Testis (tissue), 5 donors: ENCODE measurements at places on chromosomes 2 and 18.

- no peaks in the 10 kb centered on the region for H3K36me3 ChIP-seq
- H3K4me1 ChIP-seq: no peaks in the 10 kb centered on the region
- H3K27ac ChIP-seq: no peak overlapping the region
- no peak overlapping the region for H3K4me3 ChIP-seq
These were observed 18.4 kb upstream of the MAL start for GRCh38 chr2:95007031-95007609.

DNA sequence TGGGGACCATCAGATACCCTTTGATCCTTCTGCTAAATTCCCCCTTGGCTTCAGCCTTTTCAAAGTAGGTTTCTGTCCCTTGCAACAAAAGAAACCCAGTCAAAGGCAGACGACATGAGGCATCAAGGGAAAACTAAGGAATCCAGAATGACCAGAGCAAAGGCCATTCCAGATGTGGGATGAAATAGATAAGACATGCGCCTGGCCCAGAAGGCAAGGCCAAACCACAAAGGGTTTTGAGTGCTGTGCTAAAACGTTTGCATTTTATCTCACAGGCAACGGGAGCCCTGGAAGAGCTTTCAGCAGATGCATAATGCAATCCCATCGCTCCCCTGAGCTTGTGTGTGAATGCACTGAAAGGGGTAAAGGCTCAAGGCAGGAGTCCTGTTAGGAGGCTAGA, 17.7 kb downstream of the CXCR1 start:
- no peaks in the 10 kb centered on the region for H3K27me3 ChIP-seq
- no peaks in the 10 kb centered on the region for H3K4me1 ChIP-seq
- no peak overlapping the region for H3K4me3 ChIP-seq
- H3K27ac ChIP-seq: no peak overlapping the region
- no peaks in the 10 kb centered on the region for H3K36me3 ChIP-seq
- no peak for DNase-seq

DNA sequence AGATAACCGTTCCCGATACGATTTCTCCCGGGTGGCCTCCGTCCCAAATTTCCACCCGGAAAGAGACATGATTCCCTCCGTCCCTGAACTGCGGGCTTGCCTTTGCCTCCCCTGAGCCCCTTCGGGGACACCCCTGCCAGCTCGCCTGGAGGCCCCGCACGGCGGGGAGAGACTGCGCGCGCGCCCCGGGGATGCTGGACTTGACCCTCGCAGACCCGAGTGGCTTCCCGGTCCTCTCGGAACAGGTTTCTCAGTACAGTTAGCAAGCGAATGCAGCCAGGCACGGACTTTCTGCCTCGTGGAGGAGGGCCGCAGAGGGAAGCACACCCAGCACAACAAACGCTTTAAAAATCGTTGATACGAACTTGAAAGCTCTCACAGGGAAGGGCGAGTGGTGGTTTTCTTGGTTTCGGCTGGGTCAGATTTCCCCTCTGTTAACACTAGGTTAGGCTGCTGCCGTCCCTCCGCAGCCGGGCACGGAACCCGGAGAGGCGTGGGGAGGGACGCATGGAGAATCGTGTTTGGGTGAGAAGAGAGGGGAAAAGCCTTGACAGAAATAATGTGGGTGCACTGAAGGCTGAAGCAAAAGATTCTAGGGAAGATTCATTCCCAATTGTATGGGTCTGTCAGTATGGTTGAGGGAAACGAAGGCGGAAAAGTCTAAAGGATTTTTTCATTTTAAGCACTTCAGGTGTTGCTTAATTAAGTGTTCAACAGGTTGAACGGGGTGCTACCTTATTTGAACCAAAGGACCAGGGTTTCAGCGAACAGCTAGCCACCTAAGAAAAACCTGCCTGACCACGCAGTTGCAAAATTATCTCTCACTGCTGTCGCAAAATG, 916 bp downstream of the TNFRSF11A start:
- no peak overlapping the region for H3K27ac ChIP-seq
- no peak for DNase-seq
- H3K4me1 ChIP-seq: no peaks in the 10 kb centered on the region
- H3K36me3 ChIP-seq: no peaks in the 10 kb centered on the region

GRCh38 chr2:202014318-202014717, 19.3 kb upstream of the FZD7 start:
- H3K4me1 ChIP-seq: no peaks in the 10 kb centered on the region
- no peak overlapping the region for H3K27ac ChIP-seq

GRCh38 chr2:159475793-159476192, 140.6 kb downstream of the BAZ2B start:
- no peaks in the 10 kb centered on the region for H3K4me1 ChIP-seq
- H3K36me3 ChIP-seq: no peaks in the 10 kb centered on the region
- H3K27ac ChIP-seq: no peak overlapping the region
- no peaks in the 10 kb centered on the region for H3K27me3 ChIP-seq

DNA sequence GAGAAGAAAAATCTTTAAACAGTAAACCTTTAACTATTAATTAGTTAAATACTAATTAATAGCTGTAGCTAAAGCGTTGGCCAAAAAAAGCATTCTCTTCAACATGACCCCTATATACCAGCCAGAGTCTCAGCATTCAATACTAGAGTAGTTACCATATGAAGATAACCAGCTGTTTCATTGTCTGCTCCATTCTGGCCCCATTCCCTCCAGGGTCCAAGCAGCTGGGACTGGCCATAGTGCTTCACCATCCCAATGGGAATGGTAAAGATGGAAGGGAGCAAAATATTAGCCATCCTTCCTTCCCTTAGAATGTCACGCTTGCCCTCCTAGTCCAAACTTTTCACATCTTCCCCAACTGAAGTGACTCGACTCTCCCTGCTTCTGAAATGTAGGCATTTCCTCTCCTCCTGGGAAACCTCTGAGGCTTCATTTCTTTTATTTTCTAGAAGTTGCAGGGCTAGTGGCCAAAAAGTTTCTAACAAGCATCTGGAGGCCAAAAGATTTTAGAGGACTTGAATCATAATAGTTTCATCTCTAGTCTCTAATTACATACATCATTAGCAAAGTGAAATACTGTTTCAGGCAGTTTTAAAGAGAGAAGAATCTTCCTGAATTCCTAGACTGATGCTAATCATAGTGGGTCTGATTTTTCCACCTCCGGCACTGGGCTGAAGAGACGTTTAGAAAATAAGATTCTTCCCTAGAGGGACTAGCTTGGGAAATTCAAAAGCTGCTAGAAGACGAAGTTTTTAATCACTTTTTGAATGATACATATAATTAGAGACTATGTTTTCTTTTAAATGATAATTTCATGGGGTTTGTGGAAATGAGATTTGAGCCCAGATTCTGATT, 52.7 kb downstream of the CCDC68 start:
- no peak overlapping the region for H3K4me3 ChIP-seq
- no peak for DNase-seq
- H3K27ac ChIP-seq: no peak overlapping the region
- no peaks in the 10 kb centered on the region for H3K27me3 ChIP-seq

GRCh38 chr2:221518201-221518934, 53.7 kb downstream of the EPHA4 start:
- no peak overlapping the region for H3K27ac ChIP-seq
- DNase-seq: no peak
- no peak overlapping the region for H3K4me3 ChIP-seq
- no peaks in the 10 kb centered on the region for H3K36me3 ChIP-seq
- peaks cover 26% of the 10 kb centered on the region for H3K4me1 ChIP-seq

GRCh38 chr2:40642237-40642636, 190.3 kb upstream of the SLC8A1 start:
- no peaks in the 10 kb centered on the region for H3K27me3 ChIP-seq
- no peaks in the 10 kb centered on the region for H3K36me3 ChIP-seq
- H3K4me3 ChIP-seq: no peak overlapping the region
- H3K4me1 ChIP-seq: no peaks in the 10 kb centered on the region

- H3K27me3 ChIP-seq: no peaks in the 10 kb centered on the region
- no peak overlapping the region for H3K4me3 ChIP-seq
- DNase-seq: no peak
- H3K27ac ChIP-seq: no peak overlapping the region
- H3K4me1 ChIP-seq: peaks cover 15% of the 10 kb centered on the region
- no peaks in the 10 kb centered on the region for H3K36me3 ChIP-seq
These were observed 137.1 kb downstream of the ZEB2 start for GRCh38 chr2:144382849-144383248.

- H3K4me3 ChIP-seq: no peak overlapping the region
- H3K4me1 ChIP-seq: no peaks in the 10 kb centered on the region
- H3K27me3 ChIP-seq: no peaks in the 10 kb centered on the region
- DNase-seq: no peak
- no peak overlapping the region for H3K27ac ChIP-seq
These were observed 99.2 kb upstream of the VRK2 start for GRCh38 chr2:57947398-57947797.

DNA sequence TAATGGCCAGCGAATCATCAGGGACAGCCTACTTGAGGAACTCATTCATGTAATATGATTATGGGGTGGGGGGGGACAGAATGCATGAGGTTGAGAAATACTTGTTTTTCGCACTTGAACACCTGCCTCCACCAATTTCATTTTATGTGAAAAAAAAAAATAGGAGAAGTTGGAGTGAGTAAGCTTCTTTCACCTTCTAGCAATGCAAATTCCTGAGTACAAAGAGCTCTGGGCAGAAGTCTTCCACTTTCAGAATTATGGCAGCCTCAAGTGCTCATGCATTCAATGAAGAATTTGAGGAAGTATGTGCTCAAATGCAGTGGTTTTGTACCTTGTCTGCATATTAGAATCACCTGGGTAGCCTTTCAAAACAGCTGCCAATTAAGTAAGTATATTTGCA, 40.1 kb upstream of the GPD2 start:
- H3K27me3 ChIP-seq: no peaks in the 10 kb centered on the region
- no peaks in the 10 kb centered on the region for H3K36me3 ChIP-seq
- no peak for DNase-seq
- no peaks in the 10 kb centered on the region for H3K4me1 ChIP-seq

- H3K4me1 ChIP-seq: no peaks in the 10 kb centered on the region
- H3K27me3 ChIP-seq: no peaks in the 10 kb centered on the region
- no peaks in the 10 kb centered on the region for H3K36me3 ChIP-seq
- no peak overlapping the region for H3K27ac ChIP-seq
- H3K4me3 ChIP-seq: no peak overlapping the region
- DNase-seq: peak; percentile 61
These were observed 90.4 kb downstream of the RAPH1 start for GRCh38 chr2:203444738-203445137.

- no peaks in the 10 kb centered on the region for H3K4me1 ChIP-seq
- DNase-seq: no peak
- H3K36me3 ChIP-seq: no peaks in the 10 kb centered on the region
- H3K27me3 ChIP-seq: no peaks in the 10 kb centered on the region
These were observed 49.4 kb downstream of the NBAS start for GRCh38 chr2:15511686-15512085.

GRCh38 chr2:235727174-235727573, 233.3 kb downstream of the AGAP1 start:
- H3K27me3 ChIP-seq: no peaks in the 10 kb centered on the region
- no peak overlapping the region for H3K27ac ChIP-seq
- DNase-seq: no peak
- peaks cover 4% of the 10 kb centered on the region for H3K4me1 ChIP-seq
- H3K4me3 ChIP-seq: no peak overlapping the region

DNA sequence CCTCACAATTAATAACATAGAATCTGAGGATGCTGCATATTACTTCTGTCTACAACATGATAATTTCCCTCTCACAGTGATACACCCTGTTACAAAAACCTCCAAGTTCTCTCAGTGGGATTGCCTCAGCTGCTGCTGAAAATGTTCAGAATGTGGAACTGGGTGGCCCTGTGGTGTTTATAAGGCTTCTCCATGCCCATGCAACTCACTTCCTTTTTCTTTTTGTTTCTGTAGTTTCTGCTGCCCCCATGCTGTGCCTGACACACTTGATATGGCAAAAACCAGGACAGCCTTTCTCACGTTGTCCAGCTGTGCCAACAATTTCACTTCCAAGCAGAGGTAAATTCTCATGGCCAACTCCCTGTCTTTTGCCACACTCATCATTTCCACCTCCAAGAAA, 206.2 kb downstream of the RPIA start:
- DNase-seq: no peak
- H3K4me1 ChIP-seq: no peaks in the 10 kb centered on the region
- H3K36me3 ChIP-seq: no peaks in the 10 kb centered on the region
- H3K4me3 ChIP-seq: no peak overlapping the region
- no peak overlapping the region for H3K27ac ChIP-seq

DNA sequence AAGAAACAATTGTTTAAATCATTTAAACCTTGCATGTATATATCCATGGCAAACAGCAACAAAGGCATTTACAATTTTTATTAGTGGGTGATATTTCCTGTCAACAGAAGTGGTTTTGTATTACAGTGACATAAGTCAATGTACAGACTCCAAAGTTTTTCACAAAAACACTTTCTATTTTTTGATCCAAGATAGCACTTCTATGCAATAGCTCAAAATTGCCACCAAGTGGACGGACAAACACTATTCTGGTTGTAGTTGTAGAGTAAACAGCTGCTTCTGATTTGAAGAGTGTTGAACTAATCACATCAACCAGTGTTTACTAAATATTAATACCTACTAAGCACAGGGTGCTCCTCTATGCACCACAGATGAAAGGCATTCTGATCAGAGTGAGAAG, 421.4 kb downstream of the NCKAP5 start:
- no peaks in the 10 kb centered on the region for H3K4me1 ChIP-seq
- H3K4me3 ChIP-seq: no peak overlapping the region
- DNase-seq: no peak
- H3K27ac ChIP-seq: no peak overlapping the region
- H3K27me3 ChIP-seq: no peaks in the 10 kb centered on the region

- H3K4me1 ChIP-seq: no peaks in the 10 kb centered on the region
- DNase-seq: no peak
- H3K27me3 ChIP-seq: no peaks in the 10 kb centered on the region
- H3K4me3 ChIP-seq: no peak overlapping the region
These were observed 54.2 kb downstream of the MDH1 start for GRCh38 chr2:63642946-63643345.

DNA sequence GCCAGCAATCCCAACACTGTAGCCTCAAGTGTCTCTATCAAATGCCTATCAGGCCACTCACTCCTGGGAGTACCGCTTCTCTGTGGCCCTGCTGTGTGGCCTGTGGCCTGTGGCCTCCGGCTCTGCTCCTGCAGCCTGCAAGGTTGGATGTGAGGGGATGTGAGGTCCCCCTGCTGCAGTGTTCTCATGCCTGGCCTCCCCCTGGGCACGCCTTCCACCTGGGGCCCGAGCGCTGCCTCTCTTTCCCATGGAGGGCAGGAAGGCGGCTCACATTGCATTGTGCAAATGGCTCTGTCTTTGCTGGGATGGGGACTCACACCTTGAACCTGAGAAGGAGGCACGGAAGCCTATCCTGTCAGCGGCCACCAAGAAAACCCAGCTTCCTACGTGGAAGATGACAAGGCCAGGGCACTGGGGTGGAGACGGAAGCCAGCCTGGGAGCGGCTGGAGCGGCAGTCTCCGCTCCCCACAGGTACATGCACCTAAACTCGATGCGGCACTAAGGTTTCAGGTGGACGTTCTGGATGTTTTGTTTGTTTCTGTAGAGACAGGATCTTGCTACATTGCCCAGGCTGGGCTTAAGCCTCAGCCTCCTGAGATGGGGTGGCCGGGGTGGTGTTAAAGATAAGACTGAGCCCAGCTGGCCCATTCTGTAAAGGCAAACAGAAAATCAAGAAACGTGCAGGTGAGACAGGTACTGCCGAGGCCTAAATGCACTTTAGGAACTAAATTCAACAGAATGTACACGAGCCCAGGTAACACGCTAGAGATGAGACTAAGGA, 140.1 kb downstream of the HDAC4 start:
- H3K4me3 ChIP-seq: no peak overlapping the region
- peaks cover 25% of the 10 kb centered on the region for H3K4me1 ChIP-seq
- H3K27ac ChIP-seq: no peak overlapping the region
- H3K36me3 ChIP-seq: no peaks in the 10 kb centered on the region

GRCh38 chr2:70961648-70961994, 16.8 kb upstream of the ANKRD53 start:
- H3K27me3 ChIP-seq: no peaks in the 10 kb centered on the region
- peaks cover 6% of the 10 kb centered on the region for H3K4me1 ChIP-seq
- peak; percentile 7 for DNase-seq
